ENCODE measurements at places on chromosomes 2 and 18.

GRCh38 chr2:223712642-223713041 lies 110.5 kb upstream of the SCG2 start:
- no peak for DNase-seq

DNA sequence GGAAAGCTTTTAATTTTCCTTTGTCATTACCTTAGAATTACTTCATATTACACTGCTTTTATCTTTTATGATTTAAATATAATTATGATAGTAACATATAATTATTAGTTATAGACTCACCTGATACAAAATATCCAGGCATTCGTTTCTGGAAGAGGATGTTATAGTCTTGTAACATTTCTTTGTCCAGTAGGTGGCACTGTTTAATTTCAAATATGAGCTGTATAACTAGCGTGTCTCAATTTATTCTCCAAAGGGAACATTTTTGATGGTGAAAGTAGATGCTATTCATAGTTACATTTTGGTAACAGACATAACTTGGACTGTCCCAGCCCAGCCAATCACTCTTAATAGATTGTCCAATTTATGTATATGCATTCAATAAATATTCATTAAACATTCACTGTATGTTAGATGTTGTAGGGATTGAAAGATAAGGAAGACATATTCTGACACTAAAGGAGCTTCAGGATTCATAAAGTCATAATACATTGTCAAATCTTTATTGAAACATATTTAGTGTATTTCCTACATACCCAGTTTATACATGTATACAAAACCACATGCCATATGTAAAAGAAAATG lies 19.2 kb downstream of the DAW1 start:
- peak; percentile 25 for DNase-seq

GRCh38 chr18:34591920-34592444 lies 118.1 kb upstream of the DTNA start:
- no peak for DNase-seq

DNA sequence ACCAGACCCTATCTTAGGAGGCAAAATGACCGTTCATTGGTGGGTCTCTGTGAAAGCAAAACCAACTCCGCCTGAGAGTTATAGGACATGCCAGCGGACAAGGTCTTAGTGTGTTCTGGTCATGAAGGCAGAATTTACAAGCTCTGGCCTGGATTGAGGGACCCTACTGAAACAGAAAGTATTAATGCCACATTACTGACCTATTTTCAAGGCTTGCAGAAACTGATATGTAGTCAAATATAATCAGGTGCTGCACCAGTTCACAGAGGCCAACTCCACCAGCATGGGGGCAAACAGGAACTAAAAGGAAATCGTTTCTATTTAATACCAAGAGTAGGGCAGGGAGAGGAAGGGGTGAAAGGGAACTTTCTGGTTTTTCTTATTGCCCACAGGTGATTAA lies 19.7 kb downstream of the TYMS start:
- no peak for DNase-seq

DNA sequence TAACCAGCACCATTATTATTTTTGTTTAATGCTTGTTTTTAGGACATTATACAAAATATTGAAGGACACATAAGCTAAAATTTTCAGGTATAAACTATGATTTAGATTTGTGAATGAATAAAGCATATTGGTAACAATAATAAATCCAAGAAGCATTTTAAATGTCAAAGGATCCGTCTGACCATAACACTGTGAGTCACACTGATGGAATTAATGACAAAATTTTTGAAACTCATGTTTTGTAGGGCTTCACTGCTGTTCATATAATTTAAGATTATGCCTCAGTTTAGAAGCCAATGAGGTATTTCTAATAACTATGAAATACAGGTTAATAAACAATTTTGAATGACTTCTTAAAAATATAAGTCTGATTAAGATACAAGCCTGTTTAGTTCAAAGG lies 124.6 kb downstream of the TMEFF2 start:
- DNase-seq = peak; percentile 9

All from stromal cell of bone marrow (primary cell).